Mesothelial cell of epicardium (in vitro differentiated cells): ENCODE measurements at places on chromosomes 7 and 10. TPM values are rescaled to one million over a fixed set of nuclear protein-coding genes. Genes with fewer than 3 reads are reported as not detected.

DNA sequence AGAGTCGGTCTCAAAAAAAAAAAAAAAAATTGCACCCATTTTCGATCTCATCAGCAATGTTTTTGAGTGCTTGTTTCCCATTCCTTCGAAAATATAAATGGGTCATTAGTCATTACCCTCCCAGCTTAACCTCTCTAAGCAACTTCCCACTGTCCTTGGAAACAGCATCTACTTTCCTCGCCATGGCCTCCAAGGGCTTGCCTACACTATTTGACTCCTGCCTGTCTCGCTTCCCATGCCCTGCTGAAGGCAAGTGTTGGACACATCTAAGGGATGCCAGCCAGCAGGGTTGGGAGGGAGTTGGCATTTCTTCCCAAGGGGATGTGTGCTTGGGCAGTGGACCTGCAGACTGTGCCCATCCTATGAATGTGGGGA lies 12.7 kb upstream of the RHBDD2 start:
- DNase-seq: no peak

GRCh38 chr7:16034353-16034752 lies 347.9 kb upstream of the MEOX2 start:
- DNase-seq: no peak

- no peak for DNase-seq
These were observed 120.3 kb downstream of the ITIH5 start for GRCh38 chr10:7546385-7546967.

GRCh38 chr7:18693406-18693805 lies 197.9 kb downstream of the HDAC9 start:
- DNase-seq: no peak

GRCh38 chr7:107898997-107899594 lies 8.1 kb downstream of the DLD start:
- DNase-seq: no peak

DNA sequence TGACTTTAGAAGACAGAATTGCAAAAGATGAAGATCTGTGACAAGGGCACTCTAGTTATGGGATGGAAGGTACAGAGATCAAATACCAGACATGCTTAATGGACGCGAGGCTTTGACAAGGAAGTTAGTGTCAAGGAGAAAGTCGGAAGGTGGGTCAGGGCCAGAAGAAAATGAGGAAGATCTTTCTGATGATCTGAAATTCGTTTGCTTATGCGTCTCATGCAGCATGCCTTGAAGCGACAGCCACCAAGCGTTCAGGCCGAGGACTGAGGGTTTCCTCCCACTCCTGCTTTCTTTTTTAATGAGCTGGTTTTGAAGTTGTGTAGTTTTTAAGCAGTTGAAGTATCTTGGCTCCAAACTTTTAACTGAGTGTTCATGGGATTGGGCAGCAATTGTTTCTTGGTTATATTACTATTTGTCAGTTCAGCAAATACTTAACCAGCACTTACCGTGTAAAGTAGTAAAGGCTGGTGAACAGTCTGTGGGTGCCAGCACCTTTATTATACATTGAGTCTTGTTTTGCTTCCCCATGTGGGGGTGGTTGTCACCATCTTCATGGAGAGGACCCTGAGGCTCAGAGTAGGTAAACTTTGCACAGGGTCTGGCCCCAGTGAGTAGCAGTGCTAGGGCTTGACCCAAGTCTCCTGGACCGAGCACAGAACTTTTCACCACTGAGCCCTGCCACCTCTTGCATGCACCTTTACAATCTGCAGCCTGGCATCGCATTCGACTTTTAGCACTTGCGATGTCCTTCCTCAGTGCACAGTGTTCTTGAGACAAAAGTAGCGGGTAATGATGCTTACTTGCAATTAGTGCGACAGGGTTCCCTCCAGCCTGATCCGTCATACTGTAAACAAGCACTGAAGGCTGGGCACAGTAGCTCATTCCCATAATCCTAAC lies 14.3 kb upstream of the BHLHA15 start:
- no peak for DNase-seq

- DNase-seq: no peak
These were observed 36.2 kb upstream of the DUSP5 start for GRCh38 chr10:110461530-110461929.

GRCh38 chr10:102316421-102316820 lies 71.1 kb downstream of the GBF1 start:
- DNase-seq: no peak

DNA sequence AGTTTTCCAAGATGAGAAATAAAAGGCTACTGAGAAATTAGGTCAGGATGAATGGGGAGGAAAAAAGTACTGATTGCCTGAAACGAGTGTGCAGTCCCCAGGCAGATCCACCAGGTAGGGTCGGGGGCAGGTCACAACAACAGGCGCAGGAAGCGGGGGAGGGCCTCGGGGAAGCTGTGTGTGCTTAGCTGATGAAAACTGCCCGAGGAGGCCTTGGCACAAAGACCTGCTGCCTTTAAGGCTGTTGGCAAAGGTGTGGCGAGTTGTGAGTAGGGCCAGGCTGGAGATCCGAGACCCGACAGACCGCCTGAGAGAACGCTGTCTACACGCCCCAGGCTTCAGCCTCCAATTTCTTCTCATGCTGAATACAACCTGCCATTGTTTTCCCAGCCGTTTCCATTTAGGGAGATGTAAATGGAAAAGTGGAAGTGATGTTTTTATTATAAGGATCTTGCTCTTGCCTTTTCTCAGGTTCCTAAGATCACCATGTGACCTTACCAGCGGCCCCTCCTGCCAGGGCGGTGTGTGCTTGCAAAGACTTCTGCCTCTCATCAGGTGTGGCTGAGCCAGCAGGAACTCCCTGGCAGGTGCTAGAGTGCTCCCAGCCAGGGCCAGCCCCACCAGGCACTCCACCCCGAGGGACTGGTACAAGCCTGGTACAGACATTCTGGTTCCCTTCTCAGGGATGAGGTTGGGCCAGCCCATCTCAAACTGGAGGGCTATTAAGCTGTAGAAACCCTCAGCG lies 60.8 kb downstream of the DLG5 start:
- no peak for DNase-seq

DNA sequence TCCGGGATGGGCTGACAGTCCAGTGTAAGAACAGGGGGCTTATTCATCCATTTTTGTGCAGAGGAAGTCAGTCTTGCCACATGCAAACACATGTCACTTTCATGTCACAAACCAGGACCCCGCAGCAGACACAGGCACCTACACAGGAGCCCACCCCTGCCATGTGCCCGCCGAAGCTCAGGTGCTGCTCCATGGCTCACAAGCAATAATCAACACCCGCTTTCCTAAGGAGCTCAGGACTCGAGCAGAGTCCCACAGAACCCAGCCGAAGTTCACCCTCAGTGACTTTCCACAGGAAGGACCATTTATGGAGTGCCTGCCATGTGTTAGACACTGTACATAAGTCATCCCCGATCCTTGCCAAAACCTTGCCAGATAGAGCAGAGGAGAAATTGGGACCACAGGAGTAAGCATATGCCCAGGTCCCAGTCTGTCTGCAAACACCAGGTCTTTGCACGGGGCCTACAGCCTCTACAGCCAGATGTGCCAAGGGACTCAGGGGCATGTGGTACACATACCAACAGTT lies 99.4 kb downstream of the EBF3 start:
- DNase-seq: no peak

DNA sequence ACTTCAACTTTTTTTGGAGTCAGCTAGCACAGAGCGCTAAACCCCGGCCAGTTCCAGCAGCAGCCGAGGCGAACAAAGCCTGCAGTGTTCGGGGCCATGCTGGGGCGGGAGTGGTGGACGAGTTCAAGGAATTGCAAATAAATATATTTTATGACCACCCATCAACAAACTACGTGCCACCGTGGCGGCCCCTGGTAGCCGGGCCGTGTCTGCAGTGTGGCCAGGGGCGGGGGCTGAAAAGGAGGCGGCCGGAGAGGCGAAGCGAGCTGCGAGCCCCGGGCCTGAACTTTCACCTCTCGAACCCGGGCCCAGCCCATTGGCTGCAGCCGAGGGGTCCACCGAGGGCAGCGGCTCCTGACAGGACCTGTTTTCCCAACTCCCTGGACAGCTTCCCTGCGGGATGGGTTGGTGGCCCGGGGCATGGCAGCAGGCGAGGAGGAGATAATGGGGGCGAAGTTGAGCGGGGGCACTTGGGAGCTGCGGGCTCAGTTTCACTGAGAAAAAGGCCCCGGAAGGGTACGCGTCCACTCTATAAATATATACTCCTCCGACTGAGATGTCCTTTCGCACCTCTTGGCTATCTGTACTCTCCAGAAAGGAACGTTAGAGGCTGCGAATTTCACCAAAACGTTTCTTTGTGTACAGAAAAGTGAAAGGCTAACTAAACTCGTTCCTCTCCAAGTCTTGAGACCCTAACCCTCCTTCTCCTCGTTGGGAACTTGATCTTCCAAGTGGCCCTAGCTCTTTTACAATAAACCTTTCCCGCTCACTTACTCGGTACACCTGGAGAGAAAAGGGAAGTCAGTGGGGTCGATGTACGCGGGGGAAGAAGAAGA lies 164.6 kb upstream of the PPP1R3A start:
- DNase-seq: no peak

- DNase-seq: no peak
These were observed 46.5 kb downstream of the CTBP2 start for GRCh38 chr10:125113691-125114371.

- DNase-seq: no peak
These were observed 104.7 kb downstream of the CHCHD3 start for GRCh38 chr7:132977234-132977633.

- DNase-seq: no peak
These were observed 350.3 kb downstream of the GPAM start for GRCh38 chr10:111833251-111833650.

GRCh38 chr7:106068538-106068961 lies 43.6 kb downstream of the SYPL1 start:
- no peak for DNase-seq

- no peak for DNase-seq
These were observed 338.1 kb downstream of the RNLS start for GRCh38 chr10:88244781-88245625.

DNA sequence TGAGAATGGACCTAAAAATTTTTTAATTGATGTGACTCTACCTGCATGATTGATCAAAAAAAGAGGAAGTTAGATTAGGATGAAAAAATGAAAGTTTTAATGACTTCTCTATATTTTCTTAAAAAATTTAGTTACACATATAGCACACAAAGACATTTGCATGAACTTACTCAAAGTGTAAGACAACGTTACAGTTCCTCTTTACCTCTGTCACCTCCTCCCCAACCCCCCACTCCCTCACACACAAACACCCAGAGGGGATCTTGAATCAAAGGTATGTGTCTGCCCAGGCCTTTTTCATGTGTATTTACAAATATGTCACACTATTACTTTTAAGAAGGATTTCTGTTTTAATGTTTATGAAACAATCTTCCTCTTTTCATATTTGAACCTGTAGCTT lies 20.6 kb upstream of the CDCA7L start:
- no peak for DNase-seq

GRCh38 chr7:91005024-91005423 lies 259.2 kb upstream of the FZD1 start:
- DNase-seq: no peak

DNA sequence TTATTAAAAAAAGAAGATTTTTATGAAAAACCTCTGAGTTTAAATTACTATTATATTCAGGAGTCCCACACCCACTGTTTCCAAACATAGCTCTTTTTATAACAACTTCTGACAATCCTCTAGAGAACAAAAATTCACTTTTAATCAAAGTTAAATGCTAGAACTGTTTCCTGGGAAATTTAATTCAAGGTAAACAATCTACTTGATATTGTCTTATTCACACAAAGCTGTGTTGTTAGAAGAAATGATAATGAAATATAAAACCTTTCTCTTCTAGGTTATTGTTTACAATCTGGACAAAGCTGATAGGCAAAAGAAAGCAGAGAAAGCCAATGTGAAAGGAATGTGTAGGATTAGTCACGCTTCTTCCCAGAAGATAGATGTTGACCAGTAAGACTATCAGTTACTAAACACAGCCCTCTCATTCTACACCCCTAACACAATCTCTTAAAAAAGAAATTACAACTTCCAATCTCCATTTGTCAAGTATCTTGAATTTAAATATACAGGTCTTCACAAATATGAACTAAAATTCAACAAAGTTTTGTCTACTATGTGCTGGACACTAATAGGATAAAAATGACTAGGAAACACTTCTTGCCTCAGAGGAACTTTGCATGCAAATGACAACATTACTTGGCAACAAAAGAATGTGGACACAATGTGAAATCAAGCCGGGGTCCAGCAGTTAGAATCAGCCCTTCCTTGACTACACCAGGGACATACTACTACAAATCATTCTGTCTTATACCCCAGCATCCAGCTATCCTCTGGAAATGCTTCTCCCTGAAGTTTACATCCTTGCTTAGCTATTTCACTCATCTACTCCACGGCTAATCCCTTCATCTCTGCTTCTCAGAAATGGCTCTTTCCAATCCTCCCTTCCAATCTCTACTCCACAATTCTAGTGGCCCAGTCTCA lies 123.7 kb downstream of the IMMP2L start:
- no peak for DNase-seq

GRCh38 chr7:134327896-134328295 lies 11.2 kb upstream of the SLC35B4 start:
- DNase-seq: no peak

DNA sequence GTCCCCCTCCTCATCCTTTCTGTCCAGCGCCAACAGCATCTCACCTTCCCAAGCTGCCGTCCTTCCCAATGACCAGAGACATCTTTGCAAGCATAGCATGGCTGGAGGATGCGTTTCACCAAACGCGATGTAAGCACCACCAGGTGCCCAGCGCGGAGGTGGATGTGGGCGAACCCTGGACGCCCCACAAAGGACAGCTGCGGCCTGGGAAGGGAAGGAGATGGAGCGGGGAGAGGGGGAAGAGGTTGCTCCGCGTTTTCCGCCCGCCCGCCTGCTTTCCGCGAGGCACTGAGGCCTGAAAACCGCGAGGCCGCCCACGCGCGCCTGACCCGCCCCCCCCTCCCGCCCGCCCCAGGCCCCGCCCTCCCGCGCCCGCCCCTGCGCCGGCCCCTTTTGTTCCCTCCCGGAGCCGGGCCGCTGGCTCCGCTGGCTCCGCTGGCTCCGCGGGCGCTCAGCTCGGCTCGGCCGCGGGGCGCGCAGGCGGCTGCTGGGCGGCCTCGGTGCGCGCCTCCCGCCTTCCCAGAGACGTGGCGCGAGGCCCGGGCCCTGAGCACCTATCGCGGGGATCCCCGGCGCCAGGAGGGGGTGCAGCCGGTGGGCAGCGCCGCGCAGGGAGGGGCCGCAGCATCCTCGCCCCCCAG lies at the start of gene CLIP2:
CLIP2 (plus strand) TSS at position 390 of the 641 bp plus-strand sequence. CDS start 28,140 bp downstream, outside the sequence.
- peak; percentile 72 for DNase-seq

DNA sequence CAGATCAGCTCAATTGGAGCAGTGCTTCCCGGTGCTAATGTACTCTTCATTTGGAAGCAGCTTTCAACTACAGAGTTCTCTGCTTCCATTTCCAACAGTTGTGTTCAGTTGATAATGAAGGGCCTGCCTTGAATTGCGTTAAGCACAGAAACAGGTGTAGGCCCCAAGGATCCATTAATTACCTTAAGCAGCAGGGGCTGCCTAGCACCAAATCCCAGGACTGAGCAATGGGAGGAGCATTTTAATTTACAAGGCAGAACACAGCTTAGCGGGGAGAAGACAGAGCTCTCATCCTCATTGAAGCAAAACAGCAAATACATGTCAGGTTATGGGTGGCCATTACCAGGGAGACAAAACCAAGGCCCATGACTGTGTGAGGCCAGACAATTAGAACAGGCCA lies 349.6 kb downstream of the TFEC start:
- DNase-seq: no peak

- DNase-seq: no peak
These were observed 140.3 kb downstream of the FOXP2 start for GRCh38 chr7:114554781-114555537.

Gene ITPRID1
- total RNA-seq: not detected in 3 replicates

Gene NXPH1
- total RNA-seq: not detected in 3 replicates

Gene ODAD2
- total RNA-seq: 0.24 to 0.80 TPM (median 0.25 TPM) in 3 replicates

Gene PPP1R17
- not detected in 3 replicates for total RNA-seq

Gene TMEM229A
- 0.59 to 0.69 TPM (median 0.66 TPM) in 3 replicates for total RNA-seq

Gene LRRC17
- 42.0 to 45.5 TPM (median 43.1 TPM) in 3 replicates for total RNA-seq

Gene AKAP9
- 108 to 119 TPM (median 110 TPM) in 3 replicates for total RNA-seq

Gene INPP5F
- total RNA-seq: 55.8 to 56.5 TPM (median 56.0 TPM) in 3 replicates
